ENCODE measurements at places on chromosomes 4 and X. TPM values are rescaled to one million over a fixed set of nuclear protein-coding genes. Genes with fewer than 3 reads are reported as not detected.

Gene NUDT6
- total RNA-seq: 8.4 TPM

Gene ARHGAP6
- total RNA-seq: 29.7 TPM

Gene PRPS2
- 56.3 TPM for total RNA-seq

Gene PDE5A
- total RNA-seq: 2.2 TPM

Gene DGKK
- not detected for total RNA-seq

Gene VGLL1
- total RNA-seq: not detected

Gene WWC2
- total RNA-seq: 13.6 TPM

Gene SH3TC1
- total RNA-seq: 2.2 TPM

Gene UGT2B10
- total RNA-seq: not detected

Gene COL4A6
- total RNA-seq: 1.5 TPM

Gene DIPK2B
- total RNA-seq: not detected

Gene KIAA1210
- not detected for total RNA-seq

Gene ARMCX2
- total RNA-seq: 35.3 TPM

Gene PTCHD1
- not detected for total RNA-seq

Gene TKTL1
- not detected for total RNA-seq

Gene SH3D19
- 86.0 TPM for total RNA-seq

Gene LONRF3
- not detected for total RNA-seq

Gene ARSH
- total RNA-seq: not detected

Gene DACH2
- total RNA-seq: not detected

Gene MAGIX
- 0.73 TPM for total RNA-seq

Gene SRPK3
- 0.39 TPM for total RNA-seq

Gene CSAG2
- total RNA-seq: not detected

Gene ADH7
- total RNA-seq: not detected

Gene PRSS12
- 4.1 TPM for total RNA-seq

Gene TBX22
- total RNA-seq: not detected

Gene UBL4A
- 37.5 TPM for total RNA-seq

Gene USP26
- not detected for total RNA-seq

Gene ADH6
- not detected for total RNA-seq

Gene ZNF674
- 2.3 TPM for total RNA-seq

Gene FAM199X
- 10.3 TPM for total RNA-seq

Gene ADH4
- total RNA-seq: not detected

Gene RHOH
- not detected for total RNA-seq

Gene SLC9B1
- total RNA-seq: 0.73 TPM

Gene NAT8L
- total RNA-seq: under 0.01 TPM

Gene CPLX1
- total RNA-seq: not detected

Gene LRBA
- 27.6 TPM for total RNA-seq

Gene CENPE
- 25.4 TPM for total RNA-seq

Gene TGIF2LX
- not detected for total RNA-seq

Gene SPATA4
- 0.20 TPM for total RNA-seq

Gene RPS6KA6
- total RNA-seq: 1.1 TPM

Gene SPON2
- total RNA-seq: 267 TPM

Gene NEIL3
- 10.8 TPM for total RNA-seq

Gene XIAP
- total RNA-seq: 23.1 TPM

Gene IQSEC2
- 5.9 TPM for total RNA-seq

Gene ETDB
- total RNA-seq: not detected

Gene ARHGEF38
- total RNA-seq: not detected

Gene AMBN
- total RNA-seq: not detected

Gene BEX1
- total RNA-seq: not detected

Data from subcutaneous preadipocyte (primary cell).